ENCODE measurements at places on chromosomes 7 and 10.

DNA sequence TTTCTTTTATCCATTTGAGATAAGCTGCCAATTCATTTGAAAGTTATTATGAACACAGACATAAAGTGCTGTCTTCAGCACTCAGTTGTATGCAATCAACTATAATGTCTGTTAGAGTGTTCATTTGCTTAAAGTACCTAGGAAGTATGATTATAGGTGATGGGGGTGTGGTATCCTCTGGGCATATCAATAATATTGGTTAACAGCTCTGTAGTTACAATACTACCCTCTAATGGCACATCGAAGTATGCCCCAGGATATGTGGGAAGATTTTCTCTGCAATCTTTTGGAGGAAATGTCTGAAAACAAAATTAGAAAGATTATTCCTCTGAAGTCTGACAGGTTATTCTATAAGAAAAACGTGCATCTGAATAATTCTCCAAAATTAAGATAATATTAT is 429.7 kb downstream of the ARL4A start:
- DNase-seq = no peak

DNA sequence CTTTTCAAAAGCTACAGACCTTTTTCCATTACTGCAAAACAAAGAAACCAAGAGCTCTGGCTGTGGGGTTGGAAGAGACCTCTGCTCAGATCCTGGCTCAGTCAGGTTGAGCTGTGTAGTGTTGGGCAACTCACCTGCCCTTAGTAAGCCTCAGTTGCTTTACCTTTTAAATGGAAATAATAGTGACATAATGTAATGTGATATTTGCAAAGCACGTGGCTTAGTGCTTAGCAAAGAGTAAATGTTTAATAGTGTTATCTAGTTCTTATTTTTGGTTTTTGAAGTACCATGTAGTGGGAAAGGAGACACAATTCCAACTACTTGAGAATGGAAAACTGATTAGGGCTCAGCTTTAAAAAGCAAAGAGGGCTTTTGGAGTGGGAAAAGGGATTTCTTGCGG is 100.2 kb downstream of the SVIL start:
- DNase-seq = no peak

DNA sequence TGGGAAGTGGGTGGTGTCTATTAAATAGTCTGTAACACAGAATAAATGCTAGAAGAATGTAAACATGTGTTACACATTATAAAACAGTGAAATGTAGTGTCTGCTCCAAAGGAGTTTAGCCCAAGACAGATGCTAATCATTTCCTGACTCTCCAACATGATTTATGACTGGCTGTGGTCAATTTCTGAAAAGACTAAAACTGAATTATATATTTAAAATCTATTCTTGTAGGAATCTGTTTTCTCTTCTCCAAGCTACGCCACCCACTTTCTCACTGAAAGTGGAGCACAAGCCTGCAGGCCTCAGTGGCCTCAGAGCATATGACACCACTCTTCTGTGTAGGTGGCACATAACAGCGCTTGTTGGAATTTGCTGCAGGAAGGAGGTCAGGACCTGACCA is 44.4 kb downstream of the CTTNBP2 start:
- no peak for DNase-seq

GRCh38 chr10:102065561-102066398 is 631 bp downstream of the HPS6 start:
- no peak for DNase-seq

GRCh38 chr10:126199221-126199998 is 188.9 kb downstream of the ADAM12 start:
- no peak for DNase-seq

- DNase-seq = no peak
Observed at GRCh38 chr10:59894114-59894513, 12.2 kb downstream of the CCDC6 start.

GRCh38 chr7:93799750-93800357 is 90.7 kb downstream of the TFPI2 start:
- no peak for DNase-seq
